ENCODE measurements at places on chromosomes 6 and 20.

DNA sequence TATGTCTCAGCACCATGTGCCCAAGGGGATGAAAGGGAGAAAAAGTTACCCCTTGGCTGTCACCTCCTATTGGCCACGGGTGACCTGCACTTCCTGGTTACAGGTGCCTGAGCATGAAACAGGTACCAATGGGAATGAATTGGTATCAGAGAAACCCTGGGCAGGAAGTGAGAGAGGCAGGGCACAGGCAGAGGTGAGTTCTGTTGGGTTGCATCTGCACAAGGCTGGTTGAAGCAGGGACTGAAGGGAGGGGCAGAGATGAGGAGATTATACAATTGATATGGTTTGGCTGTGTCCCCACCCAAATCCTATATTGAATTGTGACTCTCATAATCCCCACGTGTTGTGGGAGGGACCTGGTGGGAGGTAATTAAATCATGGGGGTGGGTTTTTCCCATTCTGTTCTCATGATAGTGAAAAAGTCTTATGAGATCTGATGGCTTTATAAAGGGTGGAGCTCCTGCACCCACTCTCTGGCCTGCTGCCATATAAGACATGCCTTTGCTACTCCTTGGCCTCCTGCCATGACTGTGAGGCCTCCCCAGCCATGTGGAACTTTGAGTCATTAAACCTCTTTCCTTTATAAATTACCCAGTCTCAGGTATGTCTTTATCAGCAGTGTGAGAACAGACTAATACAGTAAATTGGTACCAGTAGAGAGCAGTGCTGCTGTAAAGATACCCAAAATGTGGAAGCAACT, 291.8 kb downstream of the LRFN2 start:
- no peak for DNase-seq

DNA sequence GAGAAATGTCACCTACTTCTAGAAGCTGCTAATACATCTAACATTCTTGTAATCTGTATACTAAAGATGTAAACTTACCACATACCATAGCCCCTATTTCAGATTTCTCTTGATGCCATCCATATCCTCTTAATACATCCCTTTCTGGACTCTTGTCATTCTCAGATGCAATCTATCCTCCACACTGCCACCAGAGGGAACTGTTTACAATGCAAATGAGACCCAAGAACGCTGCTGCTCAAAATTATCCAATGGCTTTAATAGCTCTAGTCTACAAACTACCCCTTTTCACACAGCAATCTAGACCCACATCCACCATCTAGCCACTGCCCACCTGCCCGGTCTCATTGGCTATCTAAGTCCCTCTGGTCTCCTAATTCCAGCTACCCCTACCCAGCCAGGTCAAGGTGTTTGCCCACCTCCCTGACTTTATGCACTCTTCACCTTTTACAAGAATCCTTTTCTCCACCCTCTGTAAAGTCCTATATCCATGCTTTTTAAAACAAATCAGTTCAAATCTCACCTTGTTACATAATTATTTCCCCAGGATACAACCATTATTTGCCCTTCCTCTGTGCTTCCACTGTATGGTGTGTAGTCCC, 14.8 kb downstream of the FAXC start:
- peak; percentile 59 for DNase-seq

DNA sequence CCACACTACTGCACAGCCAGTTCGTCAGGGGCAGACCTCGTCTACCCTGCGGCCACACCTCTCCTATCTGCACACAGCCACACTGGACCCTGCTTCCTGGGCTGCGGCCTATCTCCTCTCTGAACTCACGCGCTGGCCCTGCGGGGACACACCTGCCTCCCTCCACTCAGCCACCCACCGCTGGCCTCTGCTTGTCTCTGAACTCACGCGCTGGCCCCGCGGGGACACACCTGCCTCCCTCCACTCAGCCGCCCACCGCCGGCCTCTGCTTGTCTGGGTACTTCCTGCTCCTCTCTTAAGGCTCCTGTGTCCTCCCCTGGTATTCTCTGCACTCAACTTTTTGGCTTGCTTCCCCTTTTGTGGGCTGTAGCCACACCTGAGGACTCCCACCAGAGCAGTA, 52.3 kb downstream of the HUS1B start:
- no peak for DNase-seq

GRCh38 chr6:165807249-165807960, 144.4 kb upstream of the PDE10A start:
- no peak for DNase-seq

DNA sequence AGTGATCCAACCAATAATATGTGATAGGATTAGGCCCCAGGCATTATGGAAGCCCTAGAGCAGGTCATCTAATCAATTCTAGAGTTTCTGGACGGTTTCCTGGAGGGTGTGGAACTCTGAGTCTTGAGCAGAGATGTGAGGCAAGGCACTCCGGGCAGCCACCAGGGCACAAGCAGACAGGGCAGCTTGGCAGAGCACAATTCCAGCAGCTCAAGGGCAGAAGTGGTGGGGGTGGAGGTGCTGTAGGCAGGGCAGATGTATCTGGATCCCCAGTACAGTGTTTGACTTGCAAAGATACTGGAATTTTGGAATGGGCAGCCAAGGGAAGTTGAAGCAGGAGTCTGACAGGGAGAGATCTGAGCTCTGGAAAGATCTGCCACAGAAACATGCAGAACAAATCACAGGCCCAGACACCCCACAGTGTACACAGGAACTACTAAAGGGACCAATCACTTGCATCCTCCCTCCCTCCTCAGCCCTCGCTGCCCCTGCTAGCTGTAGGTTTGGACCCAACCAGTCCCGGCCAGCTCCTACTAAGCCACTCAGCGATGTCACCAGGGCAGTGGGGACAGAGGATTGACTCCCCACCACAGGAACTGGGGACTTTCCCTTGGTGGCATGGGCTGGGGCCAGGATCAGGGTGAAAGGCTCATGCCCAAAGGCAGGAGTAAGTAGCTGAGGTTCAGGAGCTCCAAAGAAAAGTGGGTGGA, 47.0 kb downstream of the TFEB start:
- DNase-seq: no peak

DNA sequence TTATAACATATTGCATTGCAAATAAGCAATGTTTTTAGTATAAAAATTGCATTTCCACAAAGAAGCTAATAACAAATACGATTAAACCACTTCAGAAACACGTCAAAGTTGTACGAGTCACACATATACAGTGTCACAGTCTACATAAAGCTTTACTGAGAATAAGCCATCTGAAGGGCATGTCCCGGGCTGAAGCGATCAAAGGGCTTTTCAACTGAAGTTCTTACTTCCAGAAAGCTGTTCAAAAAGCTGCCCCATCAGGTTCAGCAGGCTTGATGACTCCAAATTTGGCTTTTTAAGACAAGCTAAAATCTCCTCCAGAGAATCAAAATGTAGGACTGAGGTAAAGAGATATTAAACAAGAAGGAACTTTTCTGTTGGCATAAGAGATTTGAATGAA, 37.5 kb upstream of the HAO1 start:
- DNase-seq: no peak
